Activated T-helper 9 cell treated with anti-CD3 and anti-CD28 coated beads, Interleukin-2, amount 50 U/mL, for 16 hours (primary cell): ENCODE measurements at places on chromosomes 3 and 15.
A peak's percentile ranks its signal among the peaks of the same experiment; 100 is the strongest.

DNA sequence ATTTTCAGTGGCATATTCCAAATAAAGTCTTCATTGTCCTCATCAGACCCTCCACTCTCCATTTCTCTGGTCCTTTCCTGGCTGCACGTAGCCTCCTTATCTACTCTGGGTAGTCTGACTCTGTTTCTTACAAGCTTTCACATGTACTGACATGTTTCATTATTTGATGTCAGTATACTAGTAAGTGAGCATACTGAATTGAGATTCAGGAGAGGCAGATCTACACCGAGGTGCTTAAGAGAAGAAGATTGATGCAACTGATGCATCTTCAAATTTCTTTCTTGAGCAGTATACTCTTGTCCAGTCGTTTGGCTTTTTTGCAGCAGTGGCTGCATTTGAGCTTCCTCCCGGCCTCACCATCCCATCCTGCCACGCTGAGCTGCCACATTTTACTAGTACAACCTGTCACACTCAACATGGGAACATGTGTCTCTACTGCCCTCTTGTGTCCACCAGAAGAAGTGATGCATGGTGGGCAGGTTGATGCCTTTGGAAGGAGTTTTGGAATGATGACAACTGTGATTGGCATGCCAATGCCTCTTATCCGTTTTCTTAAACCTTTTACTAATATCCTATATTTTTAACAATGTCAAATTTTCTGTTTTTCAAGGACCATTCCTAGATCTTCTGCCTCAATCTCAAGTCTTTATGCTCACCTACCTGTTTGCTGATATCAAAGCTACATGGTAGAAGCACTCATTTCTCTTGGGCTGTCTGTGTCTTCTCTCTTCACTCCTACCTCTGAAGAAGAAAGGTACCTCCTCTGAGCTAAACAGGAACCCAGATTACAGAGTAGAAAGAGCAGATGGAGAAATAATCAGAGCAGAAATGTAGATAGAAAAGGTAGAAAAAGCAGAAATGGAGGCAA is 38.7 kb downstream of the GUCA1C start:
- peak; percentile 15 for DNase-seq

DNA sequence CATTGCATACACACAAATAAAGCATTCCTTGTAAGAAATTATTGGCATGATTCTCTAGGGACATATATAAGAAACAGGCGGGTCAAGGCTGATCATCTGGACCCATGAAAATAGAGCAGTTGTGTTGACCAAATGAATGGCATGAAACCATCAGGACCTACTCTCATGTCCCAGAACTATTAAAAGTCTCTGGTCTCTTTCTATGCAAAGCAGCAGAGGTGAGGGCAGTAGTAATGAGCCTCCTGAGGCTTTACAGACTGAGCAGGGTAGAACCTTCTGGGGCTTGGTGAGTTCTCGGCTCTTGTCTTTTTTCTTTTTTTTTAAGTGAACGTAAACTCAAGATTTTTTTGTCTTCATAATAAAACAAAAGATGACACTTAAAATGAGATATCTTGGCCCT is 9.3 kb downstream of the GLDN start:
- DNase-seq, result no peak

DNA sequence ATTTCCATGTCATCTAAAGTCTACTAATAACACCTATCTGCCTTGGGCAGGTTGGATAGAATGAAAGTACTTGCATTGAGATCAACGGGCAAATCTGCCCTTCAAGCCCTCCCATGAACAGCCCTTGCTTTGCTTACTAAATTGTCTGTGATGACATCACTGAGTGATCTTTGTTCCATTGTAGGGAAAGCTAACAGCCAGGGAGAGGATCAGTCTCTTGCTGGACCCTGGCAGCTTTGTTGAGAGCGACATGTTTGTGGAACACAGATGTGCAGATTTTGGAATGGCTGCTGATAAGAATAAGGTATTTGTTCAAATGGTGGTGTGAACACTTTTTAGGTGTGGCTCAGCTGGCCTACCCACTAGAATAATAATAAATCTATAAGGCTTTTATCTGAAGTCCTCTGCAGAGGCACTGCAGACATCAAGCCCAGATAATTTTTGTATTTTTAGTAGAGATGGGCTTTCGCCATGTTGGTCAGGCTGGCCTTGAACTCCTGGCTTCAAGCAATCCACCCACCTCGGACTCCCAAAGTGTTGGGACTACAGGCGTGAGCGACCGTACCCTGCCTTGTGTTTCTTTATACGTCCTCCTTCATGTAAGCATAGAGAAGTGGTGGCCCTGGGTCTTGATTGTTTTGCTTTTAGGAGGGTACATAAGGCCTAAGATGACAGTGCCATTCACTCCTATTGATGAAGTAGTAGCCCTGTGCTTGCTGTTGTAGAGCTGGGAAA is 5.7 kb downstream of the PCCB start:
- DNase-seq, result no peak

GRCh38 chr3:179700716-179701115 is 47.9 kb downstream of the USP13 start:
- no peak for DNase-seq

- no peak for DNase-seq
Observed at GRCh38 chr3:176683382-176683781, 513.9 kb downstream of the TBL1XR1 start.

GRCh38 chr3:4627651-4628375 is 134.7 kb downstream of the ITPR1 start:
- DNase-seq, result no peak

DNA sequence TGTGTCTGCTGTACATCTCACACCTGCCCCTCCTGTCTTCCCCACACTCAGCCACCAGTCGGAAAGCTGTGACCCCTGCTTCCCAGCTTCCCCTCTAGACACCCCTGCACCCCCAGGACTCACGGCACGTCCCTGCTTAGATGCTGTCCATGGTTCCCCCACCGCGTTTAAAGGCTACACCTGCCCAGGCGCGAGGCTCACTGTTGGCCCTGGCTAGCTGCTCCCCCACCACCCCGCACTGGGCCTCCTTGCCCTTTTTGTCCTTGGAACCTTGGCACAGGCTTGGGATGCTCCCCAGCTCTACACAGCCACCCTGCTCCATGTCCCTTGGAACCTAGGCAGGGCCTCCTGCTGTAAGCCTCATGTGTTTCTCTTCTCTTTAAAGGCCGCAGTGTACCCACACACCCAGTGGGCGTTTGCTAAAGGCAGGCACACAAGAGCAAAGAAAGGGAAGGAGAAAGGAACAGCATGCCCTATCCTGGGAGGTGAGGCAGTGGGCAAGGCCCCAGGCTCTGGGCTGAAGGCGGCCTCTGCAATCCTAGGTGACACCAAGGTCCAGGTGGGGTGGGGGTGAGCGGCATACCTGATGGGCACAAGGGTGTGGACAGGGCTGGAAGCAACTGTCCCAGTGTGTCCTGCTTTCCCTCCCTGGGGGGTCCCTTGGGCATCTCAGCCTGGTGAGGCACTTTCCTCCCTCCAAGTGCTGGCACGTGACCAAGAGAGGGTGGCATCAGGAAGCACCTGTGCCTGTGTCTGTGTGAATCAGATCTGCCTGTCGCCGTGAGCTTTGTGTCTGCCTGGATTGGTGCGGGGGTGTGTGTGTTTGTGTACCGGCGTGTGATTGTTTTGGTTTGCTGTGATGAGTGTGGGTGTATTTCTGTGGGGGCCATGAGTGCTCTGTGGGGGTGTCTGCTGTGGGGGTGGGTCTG is 54.4 kb downstream of the TPRA1 start:
- DNase-seq, result no peak

DNA sequence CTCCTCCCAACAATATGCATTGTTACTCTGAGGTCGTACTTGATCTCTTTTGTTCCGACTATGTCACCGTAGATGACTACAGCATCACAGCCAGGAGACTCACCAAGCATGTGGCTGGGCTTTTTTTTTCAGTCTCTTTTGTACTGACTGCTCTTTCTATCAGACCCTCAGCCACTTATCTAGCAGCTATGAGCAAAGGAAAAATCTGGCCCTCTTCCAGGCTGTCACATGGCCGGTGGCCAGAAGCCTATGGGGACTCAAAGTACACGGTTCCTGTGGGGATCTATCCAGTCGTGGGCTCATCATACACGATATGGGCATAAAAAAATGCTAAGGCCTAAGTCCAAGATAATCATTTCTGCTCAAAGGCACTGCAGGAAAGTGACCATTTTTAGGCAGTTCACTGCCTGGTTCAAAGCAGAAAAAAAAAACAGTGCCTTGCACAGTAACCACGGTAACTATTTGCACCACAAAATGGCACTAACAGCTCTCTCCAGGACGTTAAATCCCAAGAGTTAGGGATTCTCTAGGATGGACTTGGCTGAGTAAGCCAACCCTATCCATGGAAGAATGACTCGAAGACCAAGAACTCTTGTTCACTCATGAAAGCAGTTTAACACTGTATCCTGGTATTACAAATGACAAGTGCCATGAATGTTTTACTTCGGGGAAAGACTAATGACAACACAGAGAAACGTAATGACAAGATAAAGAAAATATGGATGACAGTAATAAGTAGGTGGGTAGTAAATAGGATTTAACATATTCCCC is 50.3 kb downstream of the SHQ1 start:
- DNase-seq, result no peak

GRCh38 chr15:31402003-31402402 is 75.4 kb downstream of the KLF13 start:
- no peak for DNase-seq

DNA sequence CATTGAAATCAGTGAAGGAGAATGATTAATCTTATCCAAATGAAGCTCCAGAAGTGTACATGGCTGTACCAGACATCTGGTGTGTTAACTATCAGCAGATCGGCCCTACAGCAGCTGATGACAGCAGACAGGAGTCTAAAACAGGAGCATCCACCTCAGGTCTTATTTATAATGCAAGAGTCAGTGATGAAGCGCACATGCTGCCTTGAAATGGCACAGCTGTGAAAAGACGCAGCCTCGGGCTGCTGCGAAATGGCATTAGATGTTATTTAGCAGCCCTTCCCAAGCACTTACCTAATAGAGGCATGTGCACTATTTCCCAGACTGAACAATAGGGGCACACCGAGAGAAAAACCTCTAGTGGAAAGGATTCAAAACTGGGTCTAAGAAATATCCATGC is 472.3 kb upstream of the CBLB start:
- DNase-seq, result no peak

DNA sequence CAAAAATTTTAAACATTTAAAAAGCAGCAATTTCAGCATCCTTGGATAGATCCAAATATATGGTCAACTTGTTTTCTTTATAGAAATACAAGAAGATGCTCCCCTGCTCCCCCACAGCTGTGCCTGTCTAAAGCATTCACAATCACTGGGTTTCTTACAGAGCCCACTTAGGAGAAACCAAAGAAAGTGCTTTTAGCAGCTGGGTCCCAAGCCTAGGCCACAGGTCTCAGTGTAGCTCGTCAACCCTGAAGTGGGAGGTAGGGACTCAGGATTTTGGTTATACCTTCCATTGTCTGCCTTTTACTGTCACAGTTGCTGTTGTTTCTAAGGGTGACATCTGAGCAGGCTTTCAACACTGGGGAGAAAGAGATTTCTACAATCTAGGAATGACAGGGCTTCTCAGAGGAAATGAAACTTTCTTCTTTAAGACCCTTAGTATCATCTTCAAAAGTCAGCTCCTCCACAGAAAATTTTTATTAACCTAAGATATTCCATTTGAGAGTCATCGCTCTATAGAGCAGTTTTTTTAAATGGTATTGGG is 199.3 kb upstream of the CMC1 start:
- DNase-seq, result no peak

DNA sequence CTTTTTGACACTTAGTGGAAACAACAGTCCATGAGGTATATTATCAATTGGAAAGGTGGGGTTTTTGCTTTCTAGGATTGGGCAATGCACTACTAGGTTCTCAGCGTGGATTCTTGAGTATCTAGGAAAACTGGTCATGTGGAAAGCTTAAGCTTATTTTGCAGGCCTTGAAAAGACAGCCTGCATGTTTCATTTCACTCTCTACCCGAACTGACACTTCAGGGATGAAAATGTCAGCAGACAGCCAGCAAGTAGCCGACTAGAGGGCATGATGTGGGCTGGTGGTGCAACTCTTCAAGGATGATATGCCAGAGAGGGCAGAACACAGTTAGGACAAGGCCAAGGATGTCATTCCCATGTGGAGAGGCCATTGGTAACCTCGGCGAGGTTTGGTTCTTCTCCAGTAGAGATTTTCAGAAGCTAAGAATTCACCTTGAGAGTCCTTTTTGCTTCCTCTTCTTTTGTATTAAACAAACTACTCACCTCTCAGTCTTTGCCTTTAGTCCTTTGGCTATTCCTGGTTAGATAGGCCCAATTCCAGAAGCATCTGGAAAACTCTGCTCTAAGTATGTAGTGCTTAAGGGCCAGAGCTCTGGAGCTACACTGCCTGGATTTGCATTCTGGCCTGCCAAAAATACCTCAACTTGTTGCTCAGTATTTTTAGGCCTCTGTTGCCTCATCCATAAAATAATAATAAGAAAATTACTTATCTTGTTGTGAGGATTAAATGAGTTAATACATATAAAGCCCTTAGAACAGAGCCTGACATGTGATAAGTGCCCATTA is 17.9 kb downstream of the LPP start:
- no peak for DNase-seq

DNA sequence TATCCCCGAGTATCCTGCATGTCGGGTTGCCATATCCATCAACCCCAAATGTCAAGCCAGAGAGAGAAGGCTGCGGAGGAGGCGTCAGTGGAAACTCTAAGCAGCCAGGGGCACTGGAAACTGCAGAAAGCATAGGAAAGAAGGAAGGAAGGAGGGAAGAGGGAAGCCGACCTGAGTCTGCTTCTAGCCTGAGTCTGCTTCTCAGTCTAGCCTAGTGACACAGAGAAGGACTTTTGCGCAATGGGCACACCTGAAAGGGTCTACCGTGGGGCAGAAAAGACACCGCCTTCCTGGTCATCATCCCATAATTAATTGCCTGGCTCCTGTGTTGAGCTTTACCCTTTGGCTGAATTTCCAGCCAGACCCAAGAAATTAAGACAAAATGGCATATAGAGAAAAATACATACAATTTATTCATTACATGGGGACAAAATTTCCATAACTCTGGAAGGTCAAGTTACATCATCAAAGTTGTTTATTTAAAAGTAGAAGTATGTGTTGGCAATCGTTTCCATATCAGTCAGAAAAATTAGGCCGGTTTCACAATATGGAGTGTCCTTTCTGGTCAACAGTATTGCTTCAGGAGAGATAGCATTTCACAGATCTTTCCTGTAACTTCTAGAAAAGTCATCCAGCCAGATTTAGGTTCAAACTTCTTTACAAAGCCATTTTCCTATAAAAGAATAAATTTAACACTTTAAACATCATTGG is 10.3 kb downstream of the BCL2A1 start:
- no peak for DNase-seq

- no peak for DNase-seq
Observed at GRCh38 chr3:126452213-126452612, 23.5 kb downstream of the ZXDC start.

DNA sequence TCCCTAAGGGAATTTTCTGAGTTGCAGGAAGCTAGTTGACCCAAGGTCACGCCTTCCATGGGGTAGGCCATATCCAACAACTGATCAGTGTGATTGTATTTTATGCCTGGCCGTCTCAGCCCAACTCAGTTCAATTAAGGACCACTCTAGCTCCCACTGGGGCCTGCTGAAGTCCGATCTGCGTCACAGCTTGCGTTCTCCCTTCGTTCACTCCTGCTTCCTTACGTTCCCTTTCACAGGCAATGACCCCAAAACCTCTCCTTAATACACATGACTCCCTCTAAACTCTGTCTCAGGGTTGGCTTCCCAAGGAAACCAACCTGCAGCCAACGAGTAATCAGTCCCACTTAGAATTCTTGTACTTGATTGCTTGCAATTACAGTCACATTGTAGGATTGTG is 428.0 kb downstream of the RBMS3 start:
- DNase-seq, result no peak

- no peak for DNase-seq
Observed at GRCh38 chr15:87871258-87871681, 385.3 kb downstream of the NTRK3 start.
